NCI-H1048 (cell line): ENCODE measurements at places on chromosomes 5 and 9.

DNA sequence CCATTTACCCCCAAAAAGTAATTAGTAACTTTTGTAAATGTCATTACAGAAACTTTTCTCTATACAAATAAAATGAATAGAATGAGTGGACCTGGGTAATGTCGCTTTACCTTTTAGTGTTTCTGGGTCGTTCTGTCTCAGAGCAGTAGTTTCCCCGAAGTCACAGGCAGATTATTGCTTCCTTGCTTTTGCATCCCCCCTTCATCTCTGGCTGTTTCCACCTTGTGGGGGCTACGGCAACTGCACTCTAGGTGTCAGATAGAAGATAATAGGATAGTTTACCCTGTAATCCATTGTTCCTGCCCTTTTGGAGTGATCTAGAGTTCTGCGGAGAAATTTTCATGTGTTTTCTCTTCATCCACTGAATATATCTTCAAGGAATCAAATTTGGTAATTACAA, 68.7 kb downstream of the PRR16 start:
- no peak for DNase-seq

DNA sequence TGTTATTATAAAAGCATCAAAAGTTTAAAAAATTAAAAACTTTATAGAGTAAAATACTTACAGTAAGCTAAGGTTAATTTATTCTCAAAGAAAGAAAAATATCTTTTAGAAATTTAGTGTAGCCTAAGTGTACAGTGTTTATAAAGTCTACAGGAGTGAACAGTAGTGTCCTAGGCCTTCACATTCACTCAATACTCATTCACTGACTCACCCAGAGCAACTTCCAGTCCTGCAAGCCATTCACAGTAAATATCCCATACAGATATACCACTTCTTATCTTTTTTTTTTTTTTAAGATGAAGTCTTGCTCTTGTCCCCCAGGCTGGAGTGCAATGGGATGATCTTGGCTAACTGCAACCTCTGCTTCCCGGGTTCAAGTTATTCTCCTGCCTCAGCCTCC, 73.1 kb upstream of the FST start:
- no peak for DNase-seq

- DNase-seq, result no peak
Observed at GRCh38 chr5:65290677-65291076, 191.0 kb downstream of the ADAMTS6 start.

GRCh38 chr9:126144603-126145456, 181.8 kb upstream of the MVB12B start:
- no peak for DNase-seq

DNA sequence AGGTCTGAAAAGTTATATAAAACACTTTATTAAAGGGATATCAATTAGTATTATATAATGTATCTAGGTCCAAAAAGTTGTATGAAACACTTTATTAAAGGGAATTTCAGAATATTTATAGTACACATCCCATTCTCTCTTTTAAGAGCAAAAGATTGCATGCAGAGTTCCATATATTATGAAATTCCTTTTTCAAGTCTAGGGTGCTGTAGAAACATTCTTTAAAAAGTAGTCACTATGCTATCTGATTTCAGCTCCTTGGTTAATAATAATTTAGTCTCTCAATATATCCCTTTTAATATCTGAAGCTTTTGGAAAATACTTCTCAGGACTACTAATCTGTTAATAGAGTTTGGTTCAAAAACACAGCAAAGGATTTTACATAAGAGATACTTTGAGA, 1496.1 kb upstream of the C9orf72 start:
- DNase-seq, result no peak

DNA sequence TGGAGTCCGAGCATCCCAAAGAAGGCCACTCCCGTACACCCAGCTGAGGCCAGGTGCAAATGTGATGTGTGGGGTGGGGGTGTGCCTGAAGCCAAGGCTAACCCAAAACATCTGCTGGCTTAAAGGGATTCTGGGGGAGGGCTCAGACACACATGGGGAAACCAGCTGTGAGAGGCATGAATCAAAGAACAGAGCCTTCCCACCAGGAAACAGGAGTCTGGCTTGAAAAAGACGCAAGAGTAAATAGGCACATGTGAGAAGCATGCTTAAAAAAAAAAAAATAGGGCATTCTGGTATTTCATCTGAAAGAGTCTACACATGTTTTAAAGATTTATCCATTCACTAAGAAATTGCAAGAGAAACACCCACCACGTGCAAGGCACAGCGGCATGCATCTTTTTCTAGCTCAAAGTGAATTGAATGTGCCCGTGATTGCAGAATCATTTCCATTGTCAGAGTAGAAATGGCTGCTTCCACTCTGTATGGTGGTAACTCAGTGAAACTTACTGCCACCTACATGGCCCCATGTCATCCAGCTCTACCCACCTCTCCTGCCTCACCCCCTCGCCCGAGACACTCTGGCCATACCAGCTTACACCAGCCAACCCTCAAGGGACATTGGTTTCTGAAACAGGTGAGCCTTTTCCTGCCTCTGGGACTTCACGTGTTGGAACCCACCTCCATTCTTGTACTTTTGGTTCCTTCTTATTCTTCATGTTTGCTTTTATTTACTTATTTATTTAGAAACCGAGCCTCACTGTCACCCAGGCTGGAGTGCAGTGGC, 71.5 kb downstream of the SEMA5A start:
- DNase-seq, result no peak

DNA sequence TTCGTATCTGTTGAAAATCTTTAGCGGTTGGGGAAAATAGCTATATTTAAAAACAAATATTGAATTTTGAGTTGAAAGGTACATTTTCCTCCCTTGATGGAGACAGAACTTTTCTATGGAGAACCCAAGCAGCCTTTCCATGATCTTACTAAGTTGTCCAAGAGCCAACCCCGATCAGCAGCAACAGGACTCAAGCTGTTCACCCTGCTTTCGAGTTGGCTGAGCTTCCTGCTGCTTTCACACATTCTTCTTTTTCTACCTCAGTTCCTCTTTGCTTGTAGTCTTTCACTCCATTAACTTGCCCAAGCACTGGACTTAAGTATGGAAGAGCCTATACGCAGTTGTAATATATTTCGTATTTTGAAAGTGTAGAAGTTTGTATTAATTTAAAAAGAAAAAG, 59.4 kb downstream of the IL6ST start:
- no peak for DNase-seq

DNA sequence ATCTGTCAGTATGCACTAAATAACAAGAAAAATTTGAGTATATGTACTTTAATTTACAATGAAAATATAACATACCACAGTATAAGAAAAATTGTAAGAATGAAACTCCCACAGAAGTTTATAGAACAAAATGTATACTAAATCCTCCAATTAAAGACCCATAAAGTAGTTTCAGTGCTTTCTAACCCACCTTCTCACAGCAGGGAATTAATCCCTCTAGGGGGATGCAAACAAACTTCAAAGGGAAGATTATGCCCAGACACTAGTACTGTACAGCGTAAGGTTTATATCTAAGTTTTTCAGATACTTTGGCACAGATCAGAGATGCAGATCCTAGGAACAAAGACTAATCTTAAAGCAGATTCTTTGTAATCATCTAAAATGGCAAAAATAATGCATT, 57.2 kb downstream of the DENND1A start:
- no peak for DNase-seq

DNA sequence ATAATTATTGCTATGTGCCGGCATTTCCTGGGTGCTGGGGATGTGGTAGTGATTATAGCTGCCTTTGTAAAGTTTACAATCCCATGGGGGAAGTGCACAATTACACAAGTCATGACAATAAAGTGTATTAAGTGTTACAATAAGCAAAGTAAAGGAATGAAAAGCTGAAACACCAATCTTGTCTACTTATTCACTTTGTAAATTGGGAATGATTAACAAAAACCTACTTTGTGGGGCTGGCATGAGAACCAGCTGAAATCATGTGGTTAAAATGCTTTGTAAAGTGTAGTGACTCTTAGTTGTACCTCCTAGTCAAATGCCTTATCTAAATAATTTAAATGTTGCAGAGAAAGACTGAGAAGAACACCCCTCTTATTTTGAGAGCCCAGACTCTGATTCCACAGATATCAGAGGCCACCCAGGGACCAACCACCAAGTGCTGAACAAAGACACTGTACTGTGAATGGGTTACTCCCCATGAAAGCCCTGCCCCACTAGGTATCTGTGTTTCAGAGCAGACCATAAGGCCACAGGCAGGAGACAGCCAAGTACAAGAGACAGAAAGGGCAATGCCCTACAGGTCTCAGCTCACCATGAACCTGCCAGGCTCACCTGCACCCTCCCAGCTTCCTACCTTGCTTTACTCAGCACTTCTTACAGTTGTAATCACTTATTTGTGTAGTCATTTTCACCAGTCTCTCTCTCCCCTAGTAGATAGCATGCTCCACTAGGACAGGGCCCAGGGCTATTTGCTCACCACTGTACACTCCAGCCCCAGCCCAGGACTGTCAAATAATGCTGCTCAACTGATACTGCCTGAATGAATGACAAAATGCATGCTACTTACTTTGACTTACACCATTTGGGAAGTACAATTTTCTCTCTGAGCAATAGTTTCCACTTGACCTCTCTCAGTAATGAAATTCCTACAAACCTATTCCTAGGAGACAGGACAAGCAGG, 101.6 kb upstream of the APC start:
- DNase-seq, result no peak

DNA sequence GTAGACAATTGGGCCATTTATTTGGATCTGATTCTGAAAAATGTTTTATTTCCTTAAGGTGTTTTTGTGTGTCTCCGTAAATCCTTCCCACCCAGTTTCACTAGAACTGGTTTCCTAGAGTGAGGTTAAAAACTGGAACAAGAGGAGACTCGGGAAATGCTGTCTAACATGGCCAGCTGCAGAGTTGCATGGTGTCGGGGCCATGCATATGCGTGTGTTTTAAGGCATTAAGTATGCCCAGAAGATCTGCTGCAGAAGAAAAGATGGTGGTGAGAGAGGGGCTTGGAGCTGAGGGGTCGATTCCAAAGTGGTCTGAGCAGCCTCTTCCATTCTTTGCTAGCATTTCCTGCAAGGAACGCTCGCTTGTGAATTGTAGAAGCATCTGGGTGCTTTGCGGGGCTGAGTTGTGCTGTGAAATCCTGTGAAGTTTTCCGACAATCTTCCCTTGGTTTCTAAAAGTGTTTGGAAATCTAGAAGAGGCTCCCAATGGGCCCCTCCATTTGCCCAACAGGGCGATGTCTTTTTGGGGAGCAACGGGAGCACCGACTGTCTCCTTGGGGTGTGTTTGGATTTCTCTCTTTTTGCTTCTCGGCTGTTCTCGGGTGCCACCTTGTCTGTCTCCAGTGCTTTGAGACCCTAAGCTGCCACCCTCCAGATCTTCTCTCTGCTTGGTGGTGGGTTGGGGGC, 113.8 kb downstream of the COL5A1 start:
- no peak for DNase-seq

DNA sequence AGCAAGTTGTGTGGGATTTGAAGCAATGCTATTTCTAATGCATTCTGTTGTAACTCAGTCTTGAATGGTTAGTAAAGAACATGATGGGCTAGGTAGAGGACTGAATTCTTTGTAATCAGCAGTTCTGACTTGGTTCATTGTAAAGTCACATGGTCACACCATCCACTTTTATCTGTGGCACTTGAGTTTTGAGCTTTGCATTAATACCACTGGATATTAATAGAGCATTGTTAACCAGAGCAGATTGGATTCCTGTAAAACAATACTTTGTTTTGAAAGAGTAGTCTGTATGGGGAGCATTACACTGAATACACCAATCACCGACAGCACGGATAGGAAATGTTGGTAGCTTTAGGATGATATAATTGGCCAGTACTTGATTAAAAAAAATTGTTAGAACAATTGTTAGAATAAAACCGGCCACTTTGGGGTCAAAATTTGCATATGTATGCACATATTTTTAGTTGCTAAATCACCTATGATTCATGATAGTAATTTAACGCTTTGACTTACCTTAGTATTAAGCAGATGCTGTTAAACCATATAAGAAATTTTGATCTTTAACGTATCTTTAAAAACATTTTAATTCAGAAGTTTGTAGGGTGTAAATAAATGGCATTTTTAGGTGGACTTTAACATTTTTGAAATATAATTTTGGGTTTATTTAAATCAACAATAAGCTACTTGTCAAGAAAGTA, 17.4 kb downstream of the SLC12A2 start:
- no peak for DNase-seq

DNA sequence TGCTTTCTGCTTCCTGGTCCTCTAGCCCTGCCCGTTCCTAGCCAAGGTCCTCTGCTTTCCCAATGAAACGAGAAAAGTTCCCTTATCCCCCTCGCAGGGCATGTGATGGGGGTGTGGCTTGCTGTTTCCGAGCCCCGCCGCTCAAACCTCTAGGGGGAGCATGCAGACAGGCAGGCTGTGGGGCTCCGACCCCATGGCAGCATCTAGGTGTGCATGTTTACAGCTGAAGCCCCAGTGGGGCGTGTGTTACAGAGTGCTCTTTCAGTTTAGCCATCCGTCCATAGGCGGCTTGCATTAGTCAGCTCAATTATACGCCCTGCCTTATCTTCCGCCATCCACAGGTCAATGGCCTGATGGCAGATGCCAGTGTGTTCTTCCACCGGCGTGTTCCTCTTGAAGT, 48.3 kb upstream of the SPATA31E1 start:
- no peak for DNase-seq

DNA sequence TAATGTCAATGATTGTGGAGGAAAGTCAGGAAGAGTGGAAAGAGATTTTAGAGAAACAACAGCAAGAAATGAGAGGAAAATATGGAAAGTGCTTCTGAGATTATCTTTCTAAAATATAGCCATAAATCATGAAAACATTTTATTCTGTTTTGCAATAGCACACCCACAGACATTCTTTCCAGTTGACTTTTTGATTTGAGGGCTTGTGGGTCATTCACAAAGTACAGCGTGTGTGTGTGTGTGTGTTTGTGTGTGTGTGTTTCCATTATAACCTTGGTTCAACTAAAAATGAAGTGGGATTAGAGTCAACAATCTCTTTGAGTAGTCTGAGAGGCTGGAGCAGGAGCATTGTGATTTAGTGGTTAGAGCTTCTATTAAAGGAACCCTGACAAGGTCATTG, 116.6 kb upstream of the GAS1 start:
- DNase-seq, result no peak

DNA sequence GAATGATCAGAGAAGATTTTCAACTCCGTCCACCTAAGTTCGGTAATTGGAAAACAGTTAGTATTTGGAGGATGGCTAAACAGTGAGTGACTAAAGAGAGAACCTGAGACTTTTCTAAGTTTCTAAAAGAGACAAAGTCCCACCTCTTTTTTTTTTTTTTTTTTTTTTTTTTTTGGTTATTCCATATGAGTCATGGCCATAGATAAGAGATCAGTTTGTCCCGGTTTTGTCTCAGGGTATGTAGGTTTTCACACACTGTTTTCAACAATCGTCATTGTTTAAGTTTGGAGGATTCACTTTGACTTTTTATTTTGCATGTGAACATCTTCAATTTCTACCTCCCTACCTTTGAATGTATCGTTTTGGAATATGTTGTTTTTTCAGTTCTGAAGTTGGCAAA, 85.9 kb downstream of the NTRK2 start:
- no peak for DNase-seq
